ENCODE measurements at places on chromosomes 5 and 9.

- DNase-seq, result no peak
Observed at GRCh38 chr5:146647656-146648199, 131.7 kb upstream of the GPR151 start.

DNA sequence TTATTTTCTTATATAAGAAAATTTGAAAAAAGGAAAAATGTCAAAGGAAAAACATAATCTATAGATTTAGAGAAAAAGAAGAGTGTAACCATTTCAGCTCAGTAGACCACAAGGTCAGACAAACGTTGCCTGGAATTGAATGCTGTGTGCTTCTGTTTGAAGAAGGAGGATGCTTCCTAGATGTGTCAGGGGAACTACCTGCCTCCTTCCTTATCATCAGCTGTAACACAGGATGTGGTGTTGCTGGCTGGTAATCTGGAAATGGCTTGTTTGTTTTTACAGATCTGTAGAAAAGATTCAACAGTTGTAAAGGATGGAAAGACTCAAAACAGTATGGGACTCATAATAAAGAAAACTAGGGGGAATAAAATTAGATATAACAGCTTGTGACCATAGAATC is 160.7 kb upstream of the MEF2C start:
- no peak for DNase-seq

DNA sequence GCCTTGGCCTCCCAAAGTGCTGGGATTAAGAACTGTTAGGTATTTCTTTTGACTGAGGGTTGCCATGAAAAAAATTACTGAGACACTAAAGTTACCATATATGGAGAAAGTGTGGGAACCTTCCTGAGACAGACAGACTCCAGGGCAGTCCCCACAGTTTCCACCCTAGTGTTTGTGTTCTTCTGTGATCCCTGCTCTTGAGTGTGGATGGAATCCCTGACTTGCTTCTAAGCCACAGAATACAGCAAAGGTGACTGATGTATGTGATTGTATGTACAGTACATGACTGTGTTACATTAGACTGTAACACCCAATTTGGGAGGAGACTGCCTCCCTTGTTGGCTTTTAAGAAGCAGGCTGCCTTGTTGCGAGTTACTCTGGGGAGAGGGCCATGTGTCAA is 24.7 kb upstream of the ADAM19 start:
- no peak for DNase-seq

DNA sequence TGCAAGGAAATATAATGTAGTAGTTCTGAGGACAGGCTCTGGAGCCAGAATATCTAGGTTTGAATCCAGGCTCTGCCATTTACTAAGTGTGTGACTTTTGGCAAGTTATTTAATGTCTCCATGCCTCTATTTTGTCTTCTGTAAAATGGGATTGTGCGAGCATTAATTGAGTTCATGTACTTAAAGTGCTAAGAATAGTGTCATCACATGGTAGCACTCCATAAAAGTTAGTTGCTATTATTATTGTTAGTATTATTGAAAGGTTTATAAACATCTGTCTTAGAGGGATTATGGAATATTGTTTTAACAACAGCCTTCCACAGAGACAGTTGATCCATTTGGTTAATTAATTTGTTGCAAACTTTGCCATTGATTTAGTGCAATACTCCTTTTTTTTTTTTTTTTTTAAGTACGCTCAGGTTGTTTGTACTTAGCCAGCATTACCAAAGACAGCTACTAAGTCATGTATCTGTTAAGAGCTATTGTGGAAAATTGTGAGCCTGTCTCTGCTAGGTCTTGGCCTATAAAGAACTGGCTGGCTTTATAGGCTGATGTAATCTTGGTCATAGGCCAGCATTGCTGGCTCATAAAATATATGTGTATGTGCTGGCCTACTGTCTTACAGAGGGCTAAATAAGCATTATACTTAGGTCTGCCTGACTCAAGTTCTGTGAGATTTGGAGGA is 174.7 kb downstream of the WDR70 start:
- DNase-seq, result no peak

- DNase-seq, result no peak
Observed at GRCh38 chr9:84642553-84643141, 26.9 kb upstream of the NTRK2 start.

Measured in stimulated activated CD4-positive, alpha-beta T cell treated with anti-CD3 and anti-CD28 coated beads, Interleukin-12 subunit alpha, Interleukin-12 subunit beta, amount 100 ng/mL, for 24 hours (primary cell).